ENCODE measurements at places on chromosomes 6 and 20.

DNA sequence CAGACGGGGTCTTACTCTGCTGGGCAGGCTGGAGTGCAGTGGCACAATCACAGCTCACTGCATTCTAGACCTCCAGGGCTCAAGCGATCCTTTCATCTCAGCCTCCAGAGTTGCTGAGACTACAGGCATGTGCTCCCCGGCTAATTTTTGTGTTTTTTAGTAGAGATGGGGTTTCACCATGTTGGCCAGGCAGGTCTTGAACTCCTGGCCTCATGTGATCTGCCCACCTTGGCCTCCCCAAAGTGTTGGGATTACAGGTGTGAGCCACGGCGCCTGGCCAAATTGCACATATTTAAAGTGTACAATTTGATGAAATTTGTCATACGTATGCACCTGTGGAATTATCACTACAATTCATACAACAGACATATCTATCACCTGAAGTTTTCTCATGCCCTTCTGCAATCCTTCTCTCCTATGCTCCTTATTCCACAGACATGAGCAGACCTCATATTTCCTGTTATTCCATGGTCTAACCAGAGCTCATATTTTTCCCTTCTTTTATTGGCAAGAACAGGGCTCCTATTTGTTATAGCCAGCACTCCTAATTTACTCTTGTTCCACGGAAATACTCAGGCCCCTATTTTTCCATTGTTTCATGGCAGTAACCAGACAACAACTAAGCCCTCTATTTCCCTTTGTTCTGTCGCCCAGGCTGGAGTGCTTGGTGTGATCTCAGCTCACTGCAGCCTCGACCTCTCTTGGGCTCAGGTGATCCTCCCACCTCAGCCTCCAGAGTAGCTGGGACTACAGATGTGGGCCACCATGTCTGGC is 2.2 kb upstream of the CSTL1 start:
- DNase-seq: no peak

DNA sequence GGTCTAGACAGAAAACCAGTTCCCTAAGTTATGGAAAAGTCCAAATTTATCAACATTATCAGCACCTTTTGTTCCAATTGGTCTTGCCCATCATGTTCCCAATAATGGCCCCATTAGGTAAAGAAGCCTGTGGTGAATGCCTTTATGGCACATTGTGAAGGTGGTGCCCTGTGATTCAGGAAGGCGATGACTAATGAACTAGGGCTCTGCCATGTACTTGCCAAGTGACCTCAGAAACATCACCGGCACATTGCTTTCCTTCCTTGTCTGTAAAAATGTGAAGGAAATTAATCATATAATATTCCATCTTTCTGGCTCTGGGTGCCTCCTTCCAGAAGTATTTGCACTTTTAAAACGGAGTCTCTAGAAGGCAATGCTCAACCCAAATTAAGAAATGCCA is 132.3 kb downstream of the UNC5CL start:
- DNase-seq: no peak

- DNase-seq: no peak
Observed at GRCh38 chr20:23146857-23147637, 60.9 kb upstream of the CD93 start.

DNA sequence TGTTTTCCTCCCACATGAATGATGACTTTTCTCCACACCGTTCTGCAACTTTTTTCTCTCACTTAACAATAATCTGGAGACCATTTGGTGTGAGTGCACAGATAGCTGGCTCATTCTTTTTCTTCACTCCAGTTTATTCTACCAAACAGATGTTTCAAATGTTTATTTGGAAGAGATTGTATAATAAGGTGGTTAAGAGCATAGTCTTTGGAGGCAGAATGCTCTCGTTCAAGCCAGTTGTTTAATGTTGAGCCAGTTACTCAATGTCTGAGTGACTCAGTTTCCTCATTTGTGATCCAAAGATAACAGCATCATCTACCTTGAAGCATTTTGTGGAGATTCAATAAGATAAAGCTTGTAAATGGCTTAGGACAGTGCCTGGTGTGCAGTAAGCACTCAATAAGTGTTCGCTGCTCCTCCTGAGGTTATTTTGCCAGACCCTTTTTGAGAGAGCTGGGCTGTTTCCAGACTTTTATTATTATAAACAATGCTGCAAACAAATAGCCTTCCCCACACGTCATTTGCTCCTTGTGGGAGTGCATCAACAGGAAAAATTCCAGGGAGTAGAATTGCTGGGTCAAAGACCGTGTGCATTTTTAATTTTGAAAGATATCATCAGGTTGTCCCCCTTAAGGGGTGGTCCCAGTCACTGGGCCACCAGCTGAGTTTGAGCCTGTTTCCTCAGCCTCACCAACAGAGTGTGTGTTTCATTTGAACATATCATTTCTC is 70.6 kb downstream of the VEGFA start:
- no peak for DNase-seq
